Activated naive CD4-positive, alpha-beta T cell treated with anti-CD3 and anti-CD28 coated beads for 36 hours (primary cell): ENCODE measurements at places on chromosomes 11 and 22. TPM values are rescaled to one million over a fixed set of nuclear protein-coding genes. Genes with fewer than 3 reads are reported as not detected.

DNA sequence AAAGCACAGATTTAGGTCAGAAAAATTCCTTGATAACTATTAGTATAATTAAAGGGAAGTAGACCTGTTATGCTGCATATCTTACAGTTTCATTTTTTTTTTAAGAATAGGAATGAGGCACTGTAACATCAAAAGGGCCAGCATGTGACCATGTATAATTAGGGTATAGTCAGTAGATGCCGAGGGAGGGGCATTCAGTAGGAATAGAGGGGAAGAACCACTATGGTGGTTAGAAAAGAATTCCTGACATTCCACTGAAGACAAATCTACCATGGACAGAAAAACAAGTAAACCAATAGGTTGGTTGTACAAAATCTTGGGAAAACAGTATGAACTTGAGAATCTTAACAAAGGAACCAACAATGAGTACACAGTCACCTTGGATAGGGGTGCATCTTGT, 78.4 kb upstream of the CCDC179 start:
- no peak overlapping the region for H3K27ac ChIP-seq
- no peaks in the 10 kb centered on the region for H3K27me3 ChIP-seq
- DNase-seq: no peak
- no peak overlapping the region for H3K4me3 ChIP-seq
- no peaks in the 10 kb centered on the region for H3K4me1 ChIP-seq
- H3K36me3 ChIP-seq: peaks cover 4% of the 10 kb centered on the region

DNA sequence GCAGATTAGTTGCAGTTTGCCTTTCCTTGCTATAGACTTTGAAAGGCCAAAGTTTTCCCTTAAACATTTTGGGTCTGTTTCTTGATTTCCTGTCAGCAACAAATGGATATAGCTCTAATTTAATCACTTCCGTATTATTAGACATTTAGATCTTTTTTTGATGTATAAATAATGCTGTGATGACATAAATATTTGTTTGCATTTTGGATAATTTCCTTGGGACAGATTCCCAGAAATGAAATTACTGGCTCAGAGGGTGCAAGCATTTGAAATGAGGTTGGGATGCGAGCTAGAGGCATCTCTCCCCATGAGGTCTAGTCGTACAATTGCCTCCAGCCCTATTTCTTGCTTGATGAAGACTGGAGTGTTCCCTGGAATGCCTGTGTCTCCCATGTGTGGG, 94.2 kb downstream of the TBC1D22A start:
- H3K4me1 ChIP-seq: peaks cover 11% of the 10 kb centered on the region
- H3K4me3 ChIP-seq: no peak overlapping the region
- no peak for DNase-seq
- no peak overlapping the region for H3K27ac ChIP-seq

DNA sequence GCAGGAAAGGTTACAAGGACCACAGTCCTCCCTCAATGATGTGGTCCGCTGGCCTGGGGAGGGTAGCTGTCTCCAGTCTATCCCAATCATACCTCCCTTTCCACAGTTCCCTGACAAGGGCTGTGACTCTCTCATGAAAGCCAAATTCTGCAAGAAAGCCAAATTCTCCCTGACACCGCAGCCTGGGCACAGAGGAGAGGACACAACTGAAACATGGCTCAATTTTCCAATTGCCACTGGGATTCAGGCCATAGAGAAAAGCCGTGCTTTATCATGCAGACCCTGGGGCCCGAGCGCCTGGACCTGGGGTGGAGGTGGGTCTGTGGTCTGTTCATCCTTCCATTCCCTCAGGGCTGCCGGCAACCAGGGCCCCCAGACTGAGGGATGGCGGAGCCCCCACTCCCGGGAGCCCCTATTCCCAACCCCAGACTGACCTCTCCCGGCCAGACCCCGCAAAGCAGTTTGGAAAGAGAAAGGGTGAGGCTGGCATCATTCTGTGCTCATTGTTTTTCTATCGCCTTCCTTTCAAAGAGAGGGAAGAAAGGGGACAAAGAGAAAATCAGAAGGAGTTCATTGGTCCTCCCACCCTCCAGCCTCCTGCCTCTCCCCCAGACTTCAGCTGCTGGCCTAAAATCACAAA, 239.5 kb downstream of the BUD13 start:
- no peak overlapping the region for H3K4me3 ChIP-seq
- DNase-seq: no peak
- no peaks in the 10 kb centered on the region for H3K4me1 ChIP-seq
- no peaks in the 10 kb centered on the region for H3K36me3 ChIP-seq
- H3K27me3 ChIP-seq: peaks cover 12% of the 10 kb centered on the region

DNA sequence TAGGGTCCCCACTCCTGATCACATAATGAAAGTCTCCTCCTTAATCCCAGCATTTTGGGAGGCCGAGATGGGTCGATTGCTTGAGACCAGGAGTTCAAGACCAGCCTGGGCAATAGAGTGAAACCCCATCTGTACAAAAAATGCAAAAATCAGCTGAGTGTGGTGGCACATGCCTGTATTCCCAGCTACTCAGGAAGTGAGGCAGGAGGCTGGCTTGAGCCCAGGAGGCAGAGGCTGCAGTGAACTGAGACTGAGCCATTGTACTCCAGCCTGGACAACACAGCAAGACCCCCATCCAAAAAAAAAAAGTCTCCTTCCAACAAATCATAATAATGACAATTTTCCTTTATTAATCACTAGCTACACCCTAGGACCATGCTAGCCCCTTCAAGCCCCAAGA, 15.1 kb downstream of the ZMAT5 start:
- H3K27ac ChIP-seq: no peak overlapping the region
- no peak for DNase-seq
- H3K4me3 ChIP-seq: no peak overlapping the region
- no peaks in the 10 kb centered on the region for H3K27me3 ChIP-seq
- peaks cover 4% of the 10 kb centered on the region for H3K4me1 ChIP-seq

DNA sequence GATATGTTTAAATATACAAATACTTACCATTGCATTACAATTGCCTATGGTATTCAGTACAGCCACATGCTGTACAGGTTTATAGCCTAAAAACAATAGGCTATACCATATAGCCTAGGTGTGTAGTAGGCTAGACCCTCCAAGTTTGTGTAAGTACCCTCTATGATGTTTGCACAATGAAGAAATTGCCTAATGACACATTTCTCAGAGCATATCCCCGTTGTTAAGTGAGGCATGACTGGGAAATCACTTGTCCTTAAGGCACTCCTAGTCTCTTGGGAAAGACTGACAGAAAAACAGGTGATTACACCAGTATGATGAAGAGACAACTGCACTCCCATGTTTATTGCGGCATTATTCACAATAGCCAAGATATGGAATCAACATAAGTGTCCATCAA, 187.2 kb downstream of the SPON1 start:
- peaks cover 8% of the 10 kb centered on the region for H3K4me1 ChIP-seq
- H3K36me3 ChIP-seq: peaks cover 7% of the 10 kb centered on the region
- H3K4me3 ChIP-seq: no peak overlapping the region
- DNase-seq: no peak

DNA sequence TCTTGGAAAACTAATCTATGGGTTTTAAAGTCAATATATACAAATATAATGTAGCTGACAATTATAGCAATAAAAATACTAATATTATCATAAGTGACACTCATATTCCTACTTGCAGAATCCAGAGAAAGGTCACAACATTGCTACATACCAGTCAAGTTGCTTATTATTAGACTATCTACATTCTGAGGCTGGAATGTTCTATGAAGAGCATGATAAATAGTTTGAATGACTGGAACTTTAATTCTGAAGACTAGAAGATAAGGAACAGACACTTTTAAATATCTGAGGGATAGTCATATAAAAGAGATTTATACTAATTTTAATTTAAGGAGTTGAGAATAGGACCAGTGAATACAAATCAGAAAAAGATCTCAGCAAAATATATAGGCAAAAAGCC, 146.0 kb downstream of the GUCY1A2 start:
- no peaks in the 10 kb centered on the region for H3K36me3 ChIP-seq
- no peak overlapping the region for H3K4me3 ChIP-seq
- DNase-seq: no peak
- H3K4me1 ChIP-seq: no peaks in the 10 kb centered on the region

GRCh38 chr11:71200172-71200716, 52.1 kb downstream of the SHANK2 start:
- DNase-seq: no peak
- no peaks in the 10 kb centered on the region for H3K36me3 ChIP-seq
- no peaks in the 10 kb centered on the region for H3K27me3 ChIP-seq
- H3K4me3 ChIP-seq: no peak overlapping the region
- H3K27ac ChIP-seq: no peak overlapping the region
- no peaks in the 10 kb centered on the region for H3K4me1 ChIP-seq

DNA sequence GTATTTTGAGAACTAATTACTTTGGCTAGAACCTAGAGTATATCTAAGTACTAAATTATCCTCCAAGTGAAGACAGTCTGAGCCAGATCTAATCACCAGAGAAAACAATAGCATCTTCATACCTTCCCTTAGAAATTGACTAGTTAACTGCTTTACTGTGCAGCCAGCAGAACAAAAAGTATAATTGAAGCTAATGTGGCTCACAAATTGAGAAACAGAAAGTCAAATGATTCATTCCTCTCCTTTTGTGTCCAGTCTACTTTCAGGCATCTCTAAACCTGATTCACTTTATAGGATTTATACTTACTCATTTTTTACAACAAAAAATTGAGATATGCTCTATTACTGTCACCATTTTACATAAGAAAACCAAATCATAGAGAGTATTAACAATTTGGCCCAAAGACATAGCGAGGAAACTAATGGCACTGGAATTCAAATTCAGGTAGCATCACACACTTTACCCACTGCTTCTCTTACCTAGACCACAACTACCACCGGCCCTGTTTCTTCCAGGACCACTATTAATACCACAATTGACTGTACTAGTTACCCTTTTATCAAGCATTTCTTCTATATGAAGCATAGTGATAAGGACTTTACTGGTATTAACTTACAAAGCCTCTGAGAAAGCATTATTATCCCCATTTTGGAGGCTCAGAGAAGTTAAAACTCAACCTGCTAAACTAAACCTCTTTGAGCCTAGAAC, 1402.6 kb upstream of the TENM4 start:
- DNase-seq: no peak
- no peaks in the 10 kb centered on the region for H3K36me3 ChIP-seq
- no peak overlapping the region for H3K4me3 ChIP-seq
- H3K4me1 ChIP-seq: no peaks in the 10 kb centered on the region

GRCh38 chr11:41522899-41523672, 63.6 kb upstream of the LRRC4C start:
- H3K4me3 ChIP-seq: no peak overlapping the region
- H3K4me1 ChIP-seq: no peaks in the 10 kb centered on the region
- H3K27ac ChIP-seq: no peak overlapping the region
- H3K27me3 ChIP-seq: no peaks in the 10 kb centered on the region
- H3K36me3 ChIP-seq: no peaks in the 10 kb centered on the region
- no peak for DNase-seq

DNA sequence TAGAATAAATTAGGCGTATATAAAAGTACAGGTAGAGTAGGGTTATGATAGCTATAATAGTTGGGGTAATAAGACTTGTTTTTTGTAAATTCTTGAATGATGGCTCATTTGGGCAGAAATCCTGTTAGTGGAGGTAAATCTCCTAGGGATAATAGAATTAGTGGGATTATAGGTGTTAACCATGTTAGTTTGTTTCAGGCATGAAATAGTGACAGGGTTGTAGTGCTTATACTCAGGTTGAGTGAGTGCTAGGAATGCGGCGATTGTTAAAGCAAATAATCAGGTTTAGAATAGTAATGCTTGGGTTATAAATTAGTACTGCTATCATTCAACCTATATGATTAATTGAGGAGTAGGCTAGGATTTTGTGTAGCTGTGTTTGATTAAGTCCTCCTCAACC, 297.1 kb downstream of the DYNC2H1 start:
- H3K36me3 ChIP-seq: no peaks in the 10 kb centered on the region
- no peak overlapping the region for H3K4me3 ChIP-seq
- H3K27me3 ChIP-seq: no peaks in the 10 kb centered on the region
- DNase-seq: no peak
- no peak overlapping the region for H3K27ac ChIP-seq
- no peaks in the 10 kb centered on the region for H3K4me1 ChIP-seq

- H3K4me1 ChIP-seq: peaks cover 14% of the 10 kb centered on the region
- H3K36me3 ChIP-seq: peaks cover 34% of the 10 kb centered on the region
- no peak for DNase-seq
- H3K27ac ChIP-seq: no peak overlapping the region
- H3K27me3 ChIP-seq: no peaks in the 10 kb centered on the region
Observed at GRCh38 chr11:96357794-96358193, 14.8 kb upstream of the MAML2 start.

DNA sequence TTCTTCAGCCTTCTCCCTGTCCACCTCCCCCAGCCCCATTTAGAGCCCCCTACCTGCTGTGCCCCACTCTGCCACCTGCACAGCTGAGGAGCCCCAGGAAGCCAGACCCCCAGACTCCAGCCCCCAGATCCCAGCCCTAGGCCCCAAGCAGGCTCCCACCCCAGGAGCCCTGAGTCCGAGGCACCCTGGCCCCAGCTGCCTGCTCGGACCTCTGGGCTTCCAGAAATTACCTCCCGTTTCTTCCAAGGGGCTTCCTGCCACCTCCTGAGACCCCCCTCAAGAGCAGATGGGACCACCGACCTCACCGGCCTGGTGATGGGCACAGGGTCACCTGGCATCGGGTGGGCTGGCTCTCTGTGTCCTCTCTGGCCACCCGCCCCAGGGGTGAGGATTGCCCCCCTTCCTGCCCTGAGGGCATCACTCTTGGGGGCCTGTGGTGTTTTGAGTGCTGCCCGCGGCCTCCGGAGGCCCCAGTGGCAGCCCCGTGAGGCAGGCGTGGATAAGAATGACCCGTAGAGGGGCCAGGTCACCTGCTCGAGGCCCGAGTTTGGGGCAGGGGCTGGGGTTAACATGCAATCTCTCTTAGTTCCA, 18.3 kb upstream of the TALDO1 start:
- H3K4me1 ChIP-seq: peaks cover 3% of the 10 kb centered on the region
- no peaks in the 10 kb centered on the region for H3K27me3 ChIP-seq
- no peak for DNase-seq
- no peak overlapping the region for H3K4me3 ChIP-seq

CERK gene
- total RNA-seq: 34.9 TPM

OTOG gene
- not detected for total RNA-seq

SMTNL1 gene
- total RNA-seq: not detected

BDNF gene
- total RNA-seq: not detected

HIPK3 gene
- total RNA-seq: 23.9 TPM

RFPL1 gene
- total RNA-seq: not detected

VWCE gene
- 6.6 TPM for total RNA-seq

TSKU gene
- 0.38 TPM for total RNA-seq

MOV10L1 gene
- not detected for total RNA-seq

TNNT3 gene
- total RNA-seq: 2.3 TPM

PGA5 gene
- not detected for total RNA-seq

SAA1 gene
- not detected for total RNA-seq

KRTAP5-9 gene
- total RNA-seq: not detected

SYNGR1 gene
- total RNA-seq: 0.29 TPM

CCDC87 gene
- 0.07 TPM for total RNA-seq
